ENCODE measurements at places on chromosomes 12 and 14. TPM values are rescaled to one million over a fixed set of nuclear protein-coding genes. Genes with fewer than 3 reads are reported as not detected.

The PRKD1 gene
- total RNA-seq: 7.5 TPM

The RNU4-1 gene
- not detected for total RNA-seq

The ERBB3 gene
- 3.2 TPM for total RNA-seq

- no peak for DNase-seq
These were observed 48.4 kb upstream of the JDP2 start for GRCh38 chr14:75379246-75379929.

DNA sequence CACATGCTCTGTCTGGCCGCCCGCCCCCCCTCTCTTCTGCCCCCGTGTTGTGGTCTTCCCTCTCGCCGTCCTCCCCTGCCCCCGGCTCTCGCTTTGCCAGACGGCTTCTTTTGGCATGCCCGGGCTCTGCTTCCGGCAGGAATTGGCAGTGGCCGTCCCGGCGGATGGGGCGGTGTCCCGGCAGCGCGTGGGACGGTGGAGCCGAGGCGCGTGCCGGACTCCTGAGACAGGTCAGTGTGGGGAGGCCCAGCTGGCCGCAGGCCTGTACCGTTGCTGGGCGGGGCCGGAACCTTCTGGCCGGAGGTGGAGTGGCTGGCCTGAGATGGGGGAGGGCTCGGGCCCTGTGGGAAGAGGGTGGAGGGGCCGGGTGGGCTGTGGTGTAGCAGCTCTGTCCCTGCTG, 17.1 kb downstream of the KIF26A start:
- no peak for DNase-seq

GRCh38 chr14:68140076-68140741, 320.6 kb downstream of the RAD51B start:
- peak; percentile 69 for DNase-seq
